Thyroid gland (tissue), 4 donors: ENCODE measurements at places on chromosomes 5 and 9. TPM values are rescaled to one million over a fixed set of nuclear protein-coding genes. Genes with fewer than 3 reads are reported as not detected.

DNA sequence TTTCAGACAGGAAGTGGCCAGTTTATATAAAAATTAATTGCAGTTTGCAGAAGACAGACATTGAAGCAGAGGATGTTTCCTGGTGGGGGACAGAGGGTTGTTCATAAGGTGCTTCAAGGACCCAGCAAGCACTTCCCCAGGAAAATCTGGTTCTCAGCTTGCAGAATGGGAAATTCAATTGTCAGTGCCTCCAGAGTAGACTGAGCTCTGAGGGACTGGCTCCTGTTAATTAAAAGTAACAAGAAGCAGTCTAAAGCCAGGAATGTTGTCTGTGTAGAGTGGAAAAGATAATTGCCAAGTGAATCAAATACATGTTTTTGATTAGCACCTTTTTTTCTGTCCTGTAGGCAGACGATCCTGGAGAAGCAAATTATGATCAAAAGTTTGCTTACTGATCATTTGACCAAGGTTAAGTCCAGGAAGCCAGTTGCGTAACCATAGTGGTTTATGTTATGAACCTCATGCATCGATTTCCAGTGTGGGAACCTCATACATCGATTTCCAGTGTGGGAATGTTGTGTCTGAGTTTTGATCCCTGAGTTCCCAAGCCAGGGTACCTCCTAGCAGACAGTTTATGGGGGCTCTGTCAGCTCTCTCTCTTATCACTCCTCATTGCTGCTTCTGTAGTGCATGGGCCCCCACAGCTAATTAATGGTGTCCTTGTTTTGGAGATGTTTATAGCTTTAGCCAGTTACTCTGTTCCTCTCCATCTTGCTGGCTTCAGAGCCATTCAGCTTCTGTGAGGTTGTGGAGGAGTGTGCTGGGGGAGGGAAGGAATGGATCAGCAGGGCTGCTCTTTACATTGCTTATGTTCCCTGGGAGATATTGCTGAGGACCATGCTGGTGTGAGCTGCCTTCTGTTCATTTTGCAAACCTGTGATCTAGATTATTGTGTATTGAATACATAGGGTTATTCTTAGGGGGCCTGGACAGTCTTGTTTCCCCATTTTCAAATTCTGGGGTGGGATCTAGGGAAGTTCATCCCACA, 17.1 kb downstream of the MSANTD3 start:
- no peaks in the 10 kb centered on the region for H3K36me3 ChIP-seq
- peaks cover 6% of the 10 kb centered on the region for H3K4me1 ChIP-seq
- H3K27ac ChIP-seq, result no peak overlapping the region
- no peak overlapping the region for H3K4me3 ChIP-seq

DNA sequence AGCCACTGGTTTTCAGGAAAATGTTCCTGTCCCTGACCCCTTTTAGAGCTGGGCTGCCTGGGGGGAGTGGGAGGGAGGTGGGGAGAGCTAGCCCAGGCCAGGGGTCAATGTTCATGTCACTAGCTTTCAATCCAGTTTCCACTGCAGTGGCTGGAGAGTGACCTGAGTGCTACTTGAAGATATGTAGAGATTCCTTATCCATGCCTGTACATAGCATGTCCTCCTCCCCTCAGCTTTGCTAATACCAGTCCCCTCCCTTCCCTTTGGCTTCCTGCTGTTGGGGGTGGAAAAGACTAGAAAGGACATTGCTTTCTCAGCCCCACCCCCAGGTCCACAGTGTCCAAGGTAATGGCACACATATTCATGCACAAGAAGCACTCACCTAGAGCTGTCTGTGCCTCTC, 7.8 kb downstream of the DNAJB5 start:
- no peak for DNase-seq
- H3K36me3 ChIP-seq, result peaks cover 12% of the 10 kb centered on the region
- no peaks in the 10 kb centered on the region for H3K27me3 ChIP-seq
- H3K4me3 ChIP-seq, result no peak overlapping the region
- no peak overlapping the region for H3K27ac ChIP-seq

The CCNJL gene
- total RNA-seq, result 9.8 TPM

The IL4 gene
- not detected for total RNA-seq
